GM23338 (cell line): ENCODE measurements at places on chromosomes 16 and 17.

DNA sequence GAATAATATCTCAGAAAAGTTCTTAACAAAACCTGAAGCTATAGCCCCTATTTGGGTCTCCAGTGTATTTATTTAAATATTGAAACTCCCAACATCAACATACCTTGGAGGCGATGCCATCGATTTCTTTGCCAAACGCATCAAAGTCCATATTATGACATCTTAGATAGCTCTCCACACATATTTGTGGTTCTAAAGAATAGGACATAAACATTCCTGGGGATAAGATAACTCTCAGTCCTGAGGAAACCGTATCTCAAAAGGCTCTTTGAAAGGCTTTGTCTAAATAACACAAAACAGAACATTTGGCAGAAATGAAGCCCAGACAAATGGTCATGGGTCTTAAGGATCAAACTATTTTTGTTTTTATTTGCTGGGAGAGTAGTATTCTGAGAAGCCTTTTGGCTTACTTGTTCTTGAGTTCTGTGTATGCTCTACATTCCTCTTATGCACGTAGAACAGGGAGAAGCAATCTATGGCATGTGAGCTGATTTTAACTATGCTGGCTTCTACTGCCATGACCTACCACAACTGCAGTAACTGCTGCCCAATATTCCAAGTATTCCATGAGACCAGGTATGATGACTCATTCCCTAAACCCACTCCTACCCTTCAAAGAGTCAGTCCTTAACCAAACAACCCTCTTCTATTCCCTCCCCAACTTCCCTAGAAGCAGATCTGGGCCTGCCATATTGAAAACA lies 279.0 kb upstream of the ZFHX3 start:
- DNase-seq: no peak

- no peak for DNase-seq
Measured at GRCh38 chr17:47735536-47736011, 2.5 kb downstream of the TBX21 start.

- DNase-seq: peak; percentile 84
Measured at GRCh38 chr16:71441348-71442050, 355 bp downstream of the TLE7 start.

DNA sequence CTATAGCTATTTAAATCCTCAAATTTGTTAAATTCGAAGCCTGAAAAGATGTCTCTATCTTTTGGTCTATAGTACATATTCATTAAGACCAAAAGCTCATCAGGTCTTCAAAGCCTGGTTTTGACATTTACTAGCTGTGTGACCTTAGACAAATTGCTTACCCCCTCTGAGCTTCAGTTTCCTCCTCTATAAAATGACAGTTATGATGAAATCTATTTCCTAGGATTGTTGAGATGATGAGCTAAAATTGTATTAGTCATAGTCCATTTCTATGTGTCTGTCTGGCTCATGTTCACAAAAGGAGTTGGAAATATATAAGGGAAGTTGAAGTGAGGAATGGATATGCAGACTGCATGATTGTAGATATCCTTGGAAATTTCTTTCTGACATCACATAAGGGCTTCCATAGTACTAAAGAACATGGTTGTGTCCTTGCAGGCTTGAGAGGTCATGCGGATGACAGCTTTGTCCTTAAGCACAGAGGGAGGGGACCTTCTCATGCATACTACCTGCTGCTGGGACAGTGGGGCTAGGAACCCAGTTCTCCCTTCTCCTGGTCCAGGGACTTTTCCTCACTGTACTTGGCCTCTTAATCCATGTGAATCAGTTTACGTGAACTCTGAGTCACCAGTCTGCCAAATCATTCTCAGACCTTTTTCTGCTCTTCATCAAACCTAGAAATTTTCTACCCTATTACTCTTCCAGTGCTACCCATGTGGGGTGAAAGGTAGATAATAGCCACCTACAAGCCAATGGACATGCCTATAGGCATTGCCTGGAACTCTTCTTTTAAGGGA lies 487.5 kb upstream of the SALL1 start:
- DNase-seq: no peak

DNA sequence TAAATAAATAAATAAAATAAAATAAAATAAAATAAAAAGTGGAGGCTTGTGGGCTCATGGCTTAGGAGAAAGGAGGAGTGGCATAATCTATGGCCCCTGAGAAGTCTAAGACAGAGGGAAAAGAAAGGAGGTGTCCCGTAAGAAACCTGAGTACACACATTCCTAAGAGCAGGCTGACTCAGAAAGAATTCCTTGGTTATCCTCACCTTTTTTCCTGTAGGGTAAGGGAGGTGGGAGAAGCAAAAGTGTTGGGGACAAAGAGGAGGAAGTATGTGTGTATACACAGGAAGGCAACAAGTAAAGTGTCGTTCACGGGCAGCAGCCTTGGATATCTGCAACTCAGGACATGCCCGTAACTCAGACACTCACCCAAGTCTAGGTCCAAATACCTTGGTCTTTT lies 29.3 kb downstream of the MARF1 start:
- peak; percentile 32 for DNase-seq

- DNase-seq: no peak
Measured at GRCh38 chr17:45353043-45353442, 36.2 kb upstream of the MAP3K14 start.

DNA sequence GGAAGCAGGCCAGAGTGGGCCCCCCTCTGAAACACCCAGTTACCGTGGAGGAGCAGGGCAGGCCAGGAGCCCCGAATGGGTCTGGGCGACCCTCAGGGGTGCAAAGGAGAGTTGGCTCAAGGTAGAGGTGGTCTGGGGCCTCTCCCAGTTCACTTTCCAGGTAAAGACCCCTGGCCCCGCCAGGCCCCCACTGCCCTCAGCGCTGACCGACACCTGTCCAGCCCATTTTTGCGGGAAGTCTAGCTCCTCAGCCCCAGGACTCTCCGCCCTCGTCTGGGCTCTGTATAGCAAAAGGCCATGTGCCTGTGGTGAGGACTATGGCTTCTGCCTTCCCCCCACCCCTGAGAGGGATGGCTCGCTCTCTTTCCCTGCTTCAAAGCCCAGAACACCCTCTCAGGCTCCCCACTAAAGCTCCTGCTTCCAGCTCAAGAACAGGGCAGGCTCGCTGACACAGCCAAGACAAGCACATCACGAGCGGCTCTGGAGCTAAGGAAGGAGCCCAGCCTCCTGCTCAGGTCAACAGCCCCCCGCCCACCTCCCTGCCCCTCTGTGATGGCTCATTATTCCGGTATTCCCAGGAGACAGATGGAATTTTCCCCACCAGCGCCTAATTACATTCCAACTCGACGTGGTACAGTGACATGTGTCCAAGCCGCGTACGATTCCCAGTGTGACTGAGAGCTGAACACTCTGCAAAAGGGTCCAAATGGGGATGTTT lies 59.4 kb downstream of the RTN4RL1 start:
- no peak for DNase-seq

DNA sequence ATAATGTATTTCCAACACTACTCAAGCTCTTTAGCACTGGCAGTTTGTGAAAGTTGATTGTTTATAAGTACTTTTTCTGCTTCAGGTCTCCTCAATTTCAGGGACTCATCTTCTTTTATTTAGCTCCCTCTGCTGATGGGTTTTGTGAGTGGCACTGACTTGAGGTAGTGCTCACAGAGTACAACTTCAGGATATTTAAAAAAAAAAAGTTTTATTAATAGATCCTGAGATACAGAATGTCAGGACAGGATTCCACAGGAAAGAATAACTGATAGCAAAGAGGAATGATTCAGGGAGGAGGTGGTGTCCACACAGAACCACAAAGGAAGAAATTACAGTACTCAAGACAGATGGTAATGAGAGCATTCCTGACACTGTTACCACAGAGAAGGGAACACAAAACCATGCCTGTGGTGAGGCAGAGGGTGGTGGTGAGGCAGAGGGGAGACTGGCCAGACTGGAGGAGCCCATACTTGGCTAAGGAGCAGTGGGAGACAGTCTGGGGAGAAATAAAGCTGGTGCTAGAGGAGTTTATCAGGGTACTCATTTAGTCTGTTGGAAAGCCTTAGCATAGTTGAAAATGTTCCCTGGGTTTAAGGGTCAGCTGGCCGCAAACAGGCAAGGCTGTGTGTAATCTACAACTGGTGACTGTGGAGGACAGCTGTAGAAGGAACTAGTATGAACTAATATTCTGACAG lies 63.7 kb downstream of the SPAG9 start:
- DNase-seq: peak; percentile 80

GRCh38 chr17:35577830-35578196 lies 558 bp downstream of the PEX12 start:
- DNase-seq: no peak

DNA sequence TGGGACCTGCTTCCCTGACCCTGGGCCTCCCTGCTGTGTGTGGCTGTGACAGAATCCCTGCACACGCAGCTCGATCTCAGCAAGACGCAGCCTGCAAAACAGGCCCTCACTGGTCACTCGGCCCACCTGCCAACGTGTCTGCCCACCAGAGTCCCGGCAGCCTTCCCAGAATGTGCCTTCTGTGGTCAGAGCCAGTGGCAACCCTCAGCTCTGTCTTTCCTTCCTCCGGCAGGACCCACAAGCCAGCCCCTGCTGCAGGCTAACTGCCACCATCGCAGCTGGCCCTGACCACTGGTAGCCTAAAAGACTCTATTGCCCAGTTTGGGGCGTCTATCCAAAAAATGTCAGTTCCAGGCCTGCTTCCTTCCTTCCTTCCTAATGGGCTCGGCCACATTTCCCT lies 83.2 kb downstream of the LITAF start:
- no peak for DNase-seq

DNA sequence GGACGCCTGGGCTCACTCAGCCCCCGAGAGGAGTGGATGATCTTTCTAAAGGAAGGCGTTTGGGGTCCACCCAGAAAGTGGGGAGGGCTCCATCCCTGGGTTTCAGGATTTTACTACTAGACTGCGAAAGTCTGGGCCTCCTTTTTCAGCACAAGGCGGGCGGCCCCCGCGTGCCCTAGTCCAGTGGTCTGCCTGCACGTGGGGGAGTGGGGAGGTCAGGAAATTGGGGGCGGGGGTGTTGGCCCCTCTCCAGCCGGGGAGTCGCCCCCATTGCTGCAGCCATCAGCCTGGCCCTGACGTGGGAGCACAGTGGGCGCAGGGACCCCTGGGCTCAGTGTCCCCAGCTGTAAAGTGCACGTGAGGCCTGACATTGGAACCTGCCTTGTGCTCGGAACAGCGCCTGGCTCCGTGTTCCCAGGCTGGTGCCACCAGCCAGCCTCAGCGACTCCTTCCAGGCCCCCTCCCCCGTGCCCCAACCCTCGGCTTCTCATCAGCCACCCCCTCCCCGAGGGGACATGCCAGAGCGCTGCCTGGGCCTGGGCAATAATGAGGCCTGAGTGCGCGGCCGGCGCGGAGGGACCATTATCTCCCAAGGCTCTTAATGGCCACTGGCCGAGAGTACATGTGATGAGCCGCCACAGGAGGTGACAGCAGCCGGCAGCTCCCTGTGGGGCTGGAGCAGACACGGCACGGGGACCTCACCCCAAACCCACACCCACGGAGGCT lies 2.4 kb upstream of the C1QTNF8 start:
- DNase-seq: no peak

- DNase-seq: no peak
Measured at GRCh38 chr16:66754211-66754610, 2.8 kb upstream of the DYNC1LI2 start.
